ENCODE measurements at places on chromosomes 5 and 9. TPM values are rescaled to one million over a fixed set of nuclear protein-coding genes. Genes with fewer than 3 reads are reported as not detected.

The PCDHGA8 gene
- polyA plus RNA-seq: 0.02 TPM

- H3K27me3 ChIP-seq: no peaks in the 10 kb centered on the region
- no peak overlapping the region for H3K4me3 ChIP-seq
- no peaks in the 10 kb centered on the region for H3K36me3 ChIP-seq
- peaks cover 18% of the 10 kb centered on the region for H3K4me1 ChIP-seq
These were observed 138.4 kb upstream of the IER5L start for GRCh38 chr9:129316281-129317030.

GRCh38 chr5:37478121-37478894 is 99.2 kb downstream of the WDR70 start:
- no peaks in the 10 kb centered on the region for H3K27me3 ChIP-seq
- H3K36me3 ChIP-seq: peaks cover 11% of the 10 kb centered on the region
- no peak overlapping the region for H3K27ac ChIP-seq
- no peak overlapping the region for H3K4me3 ChIP-seq

The FGF18 gene
- polyA plus RNA-seq: not detected

The THOC3 gene
- polyA plus RNA-seq: 10.4 TPM
